Adrenal gland (tissue), 19 donors: ENCODE measurements at places on chromosomes 5 and 9.

DNA sequence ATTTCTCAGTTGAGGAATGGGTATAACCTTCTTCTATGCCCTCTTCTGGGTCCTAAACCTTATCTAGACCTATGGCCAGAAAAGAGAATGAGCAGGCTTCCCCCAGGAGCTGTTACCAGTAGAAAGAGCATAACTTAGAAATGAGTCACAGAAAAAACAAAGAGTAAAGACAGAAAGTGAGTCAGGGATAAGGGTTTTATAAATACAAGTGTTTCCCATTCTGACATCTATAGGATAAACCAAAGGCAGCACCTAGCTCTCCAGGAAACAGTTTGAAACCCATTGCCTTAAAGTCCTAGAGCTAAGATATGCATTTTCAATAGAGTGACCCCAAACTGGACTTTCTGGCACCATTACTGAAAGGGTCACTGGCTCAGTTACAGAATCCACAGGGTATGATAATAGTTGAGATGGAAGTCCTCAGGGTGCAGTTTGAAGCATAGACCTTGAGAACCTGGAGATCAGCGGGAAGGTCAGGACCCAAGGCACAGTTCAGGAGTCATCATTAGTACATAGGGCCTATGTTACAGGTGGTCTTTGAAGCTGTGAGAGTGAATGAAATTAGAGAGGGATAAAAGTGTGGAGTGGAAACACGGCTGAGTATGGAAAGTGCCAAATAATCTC lies 42.7 kb upstream of the LIFR start:
- no peak for DNase-seq

- no peak for DNase-seq
Measured at GRCh38 chr5:119009131-119009530, 20.8 kb upstream of the DTWD2 start.

DNA sequence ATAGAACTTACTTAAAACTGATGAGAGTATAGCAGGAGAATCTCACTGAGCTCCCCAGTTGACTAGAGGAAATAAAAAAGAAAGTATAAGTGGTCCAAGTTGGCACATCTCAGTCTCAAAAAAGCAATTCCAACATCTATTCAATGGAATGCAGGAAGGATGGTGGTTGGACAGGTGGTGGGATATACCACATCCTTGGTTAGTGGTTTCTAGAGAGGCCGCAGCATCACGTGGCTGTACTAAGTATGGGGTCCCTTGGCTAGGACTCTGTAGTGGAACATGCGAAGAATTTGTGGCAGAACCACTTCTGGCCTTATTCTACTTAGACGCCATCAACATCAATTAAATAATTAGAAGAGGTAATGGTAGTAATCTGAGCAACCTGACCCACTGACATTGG lies 232.4 kb downstream of the SAXO1 start:
- DNase-seq = no peak

DNA sequence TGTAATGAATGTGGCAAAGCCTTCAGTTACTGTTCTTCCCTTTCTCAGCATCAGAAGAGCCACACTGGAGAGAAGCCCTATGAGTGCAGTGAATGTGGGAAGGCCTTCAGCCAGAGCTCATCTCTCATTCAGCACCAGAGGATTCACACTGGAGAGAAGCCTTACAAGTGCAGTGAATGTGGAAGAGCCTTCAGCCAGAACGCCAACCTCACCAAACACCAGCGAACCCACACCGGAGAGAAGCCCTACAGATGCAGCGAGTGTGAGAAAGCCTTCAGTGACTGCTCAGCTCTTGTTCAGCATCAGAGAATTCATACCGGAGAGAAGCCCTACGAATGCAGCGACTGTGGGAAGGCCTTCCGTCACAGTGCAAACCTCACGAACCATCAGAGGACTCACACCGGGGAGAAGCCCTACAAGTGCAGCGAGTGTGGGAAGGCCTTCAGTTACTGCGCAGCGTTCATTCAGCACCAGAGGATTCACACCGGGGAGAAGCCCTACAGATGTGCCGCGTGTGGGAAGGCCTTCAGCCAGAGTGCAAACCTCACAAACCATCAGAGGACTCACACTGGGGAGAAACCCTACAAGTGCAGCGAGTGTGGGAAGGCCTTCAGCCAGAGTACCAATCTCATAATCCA lies 6.8 kb downstream of the RPL12 start:
- no peak for DNase-seq

- DNase-seq = peak; percentile 2
Measured at GRCh38 chr5:80054682-80055081, 19.5 kb downstream of the THBS4 start.

- DNase-seq = no peak
Measured at GRCh38 chr5:60101573-60101972, 208.0 kb upstream of the PDE4D start.

DNA sequence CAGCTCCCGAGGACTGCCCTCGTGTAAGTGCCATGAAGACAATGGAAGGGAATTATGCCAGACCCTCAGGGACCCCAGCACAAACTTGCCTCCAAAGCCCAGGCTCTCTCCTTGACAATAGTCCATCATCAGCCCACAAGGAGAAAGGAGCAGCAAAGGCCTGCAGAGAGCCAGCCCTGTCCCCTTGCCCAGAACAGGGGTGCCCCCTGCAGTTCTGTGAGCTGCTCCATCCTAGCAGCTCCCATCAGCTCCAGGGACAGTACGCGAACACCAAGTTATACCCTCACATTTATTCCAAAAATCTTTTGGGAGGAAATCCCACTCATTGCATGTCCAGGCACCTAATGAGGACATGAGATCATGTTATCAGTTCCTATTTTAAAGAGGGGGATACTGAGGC lies 11.1 kb downstream of the BARX1 start:
- DNase-seq = no peak

DNA sequence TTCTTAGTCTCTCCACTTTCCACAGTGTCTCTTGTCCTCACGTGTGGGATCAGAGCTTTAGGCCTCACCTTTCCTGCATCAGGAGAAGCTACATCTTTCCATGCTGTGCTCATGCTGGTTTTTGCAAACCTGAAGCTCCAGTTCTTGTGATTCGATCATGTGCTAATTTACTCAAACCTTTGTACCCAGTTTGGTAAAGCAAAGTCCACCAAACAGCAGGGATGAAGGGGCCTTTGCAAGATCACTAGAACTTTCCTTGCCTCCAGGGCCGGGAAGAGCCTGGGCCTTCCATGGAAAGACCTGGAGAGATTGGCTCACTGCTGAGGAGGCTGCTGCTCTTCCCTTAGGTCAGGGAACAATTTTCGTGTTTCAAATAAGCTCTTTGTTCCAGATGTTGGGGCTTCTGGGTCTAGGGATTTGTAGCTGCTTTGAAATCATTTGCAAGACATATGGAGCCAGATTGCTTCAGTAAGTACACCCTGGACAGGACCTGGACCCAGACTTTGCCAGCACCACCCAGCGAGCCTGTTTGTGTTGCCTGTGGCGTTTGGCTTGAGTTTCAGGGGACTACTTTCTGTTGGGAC lies 18.7 kb upstream of the SPATA31E1 start:
- no peak for DNase-seq

- no peak for DNase-seq
Measured at GRCh38 chr9:76873821-76874220, 32.1 kb downstream of the PRUNE2 start.

- no peak for DNase-seq
Measured at GRCh38 chr5:1997640-1998347, 115.1 kb upstream of the IRX4 start.

DNA sequence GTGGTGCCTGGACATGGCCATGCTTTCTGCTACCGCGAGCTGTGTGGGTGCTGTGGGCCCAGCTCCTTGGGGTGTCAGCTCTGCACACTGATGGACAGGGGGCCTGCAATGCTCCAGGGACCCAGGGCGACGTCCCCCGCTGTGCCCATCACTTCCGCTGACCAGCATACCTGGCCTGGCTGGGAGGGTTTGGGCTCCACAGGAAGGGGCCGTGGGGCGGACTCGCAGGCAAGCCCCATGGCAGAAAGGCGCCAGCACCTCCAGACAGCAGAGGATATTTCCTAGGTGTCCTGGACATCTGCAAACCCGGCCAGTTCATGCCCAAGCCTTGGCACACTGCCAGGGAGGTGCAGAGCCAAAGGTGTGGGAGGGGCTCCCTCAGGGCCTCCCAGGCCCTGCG lies 295.8 kb upstream of the IRX4 start:
- peak; percentile 17 for DNase-seq

GRCh38 chr5:112396430-112396829 lies 22.6 kb downstream of the EPB41L4A start:
- DNase-seq = no peak

GRCh38 chr5:6832994-6833393 lies 119.8 kb downstream of the TENT4A start:
- no peak for DNase-seq
